Brain (organoid and tissue), 16 donors: ENCODE measurements at places on chromosomes 6 and 20.
A peak's percentile ranks its signal among the peaks of the same experiment; 100 is the strongest.

DNA sequence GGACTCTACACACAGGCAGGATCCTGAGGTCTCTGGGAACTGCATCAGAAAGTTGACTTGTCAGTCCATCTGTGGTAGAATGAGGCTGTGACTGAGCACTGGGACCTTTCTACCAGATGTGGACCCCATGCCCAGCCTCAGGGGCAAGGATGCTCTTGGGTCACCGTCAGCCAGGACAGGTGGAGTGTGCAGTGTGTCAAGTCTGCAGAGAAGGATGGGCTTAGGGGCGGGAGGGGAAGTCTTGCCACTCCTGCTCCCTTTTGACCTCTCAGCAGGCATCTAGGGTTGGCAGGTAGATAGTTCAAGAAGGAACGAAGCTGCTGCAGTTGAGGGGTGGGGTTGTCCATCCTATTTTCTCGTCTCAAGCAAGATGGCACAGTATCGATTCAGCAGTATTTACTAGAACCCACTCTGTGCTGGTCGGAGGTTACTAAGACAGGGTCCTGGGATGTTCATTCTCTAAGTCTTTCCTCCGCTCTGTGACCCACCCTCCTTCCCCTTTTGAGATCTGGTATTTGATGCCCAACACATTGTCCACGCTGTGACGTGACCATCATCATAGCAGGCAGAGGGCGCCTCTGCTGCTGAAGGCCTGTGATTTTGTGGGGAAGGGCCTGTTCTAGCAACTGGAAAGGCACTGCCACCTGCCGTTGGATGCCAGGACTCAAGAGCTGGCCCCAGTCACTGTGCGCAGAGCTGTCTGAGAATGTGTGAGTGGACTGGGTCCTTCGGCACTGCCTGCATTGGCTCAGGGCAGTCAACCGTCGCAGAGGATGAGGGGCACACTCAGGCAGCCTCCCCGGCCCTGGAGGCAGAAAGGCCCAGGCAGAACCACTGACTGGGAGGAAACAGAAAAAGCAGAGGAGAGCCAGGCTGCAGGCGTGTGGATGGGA is 23.2 kb downstream of the RBCK1 start:
- peak; percentile 91 for DNase-seq

DNA sequence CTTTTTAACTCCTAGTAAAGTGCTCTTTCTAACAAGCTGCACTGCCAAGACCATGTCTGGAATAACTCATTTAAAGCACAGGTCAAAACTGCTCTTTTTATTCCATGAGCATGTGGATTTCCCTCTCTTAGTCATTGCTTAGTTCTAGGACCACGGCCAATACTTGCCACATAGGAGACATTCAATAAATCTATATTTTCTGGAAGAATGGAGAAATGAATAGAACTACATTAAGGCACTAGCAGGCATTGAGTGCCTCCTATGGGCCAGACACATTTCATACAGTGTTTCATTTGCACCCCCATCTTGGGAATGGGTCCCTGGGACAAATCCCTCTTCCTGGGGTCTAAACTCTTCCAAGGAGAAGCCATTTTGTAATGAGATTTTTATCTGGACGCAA is 552.8 kb upstream of the CITED2 start:
- DNase-seq: no peak

- no peak for DNase-seq
Observed at GRCh38 chr20:26218301-26218700, 521.6 kb upstream of the ZNF337 start.

DNA sequence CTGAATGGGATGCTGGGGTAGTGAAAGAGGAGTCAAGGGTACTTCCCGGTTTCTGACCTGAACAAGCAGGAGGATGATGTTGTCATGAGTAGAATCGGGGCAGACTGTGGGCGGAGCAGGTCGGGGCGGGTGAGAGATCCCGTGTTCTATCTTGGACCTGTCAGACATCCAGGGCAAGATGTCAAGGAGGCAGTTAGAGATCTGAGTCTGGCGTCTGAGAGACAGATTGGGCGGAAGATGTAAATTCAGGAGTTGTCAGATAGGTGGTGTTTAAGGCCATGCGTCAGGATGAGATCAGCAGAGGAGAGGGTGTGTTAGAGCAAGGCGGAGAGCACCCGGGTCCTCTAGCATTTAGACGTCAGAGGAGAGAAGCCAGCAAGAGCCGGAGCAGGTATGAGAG is 115.5 kb downstream of the DLGAP4 start:
- DNase-seq: no peak

DNA sequence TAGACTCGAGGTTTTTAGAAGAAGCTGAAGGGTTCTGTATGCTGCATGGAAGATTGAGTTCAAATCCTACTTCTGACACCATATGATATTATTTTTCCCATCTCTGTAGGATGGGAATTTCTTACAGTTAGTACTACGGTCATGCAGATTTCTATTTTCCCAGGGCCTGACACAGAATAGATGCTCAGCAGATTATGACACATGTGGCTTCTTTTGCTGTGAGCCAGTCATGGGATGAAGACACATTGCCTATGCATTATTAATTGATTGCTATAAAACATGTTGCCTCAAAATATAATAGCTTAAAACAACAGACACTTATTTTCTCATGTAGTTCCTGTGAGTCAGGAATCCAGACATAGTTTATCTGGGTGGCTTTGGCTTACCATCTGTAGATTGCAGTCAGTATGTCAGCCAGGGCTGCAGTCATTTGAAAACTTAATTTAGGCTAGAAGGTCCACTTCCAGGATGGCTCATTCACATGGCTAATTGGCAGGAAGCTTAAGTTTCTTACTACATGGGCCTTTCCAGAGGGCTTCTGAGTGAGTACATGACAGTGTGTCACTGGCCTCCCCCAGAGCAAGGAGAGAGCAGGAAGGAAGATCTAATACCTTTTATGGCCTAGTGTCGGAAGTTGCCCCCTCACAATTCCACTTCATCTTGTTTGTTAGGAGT is 29.5 kb downstream of the TOP1 start:
- no peak for DNase-seq

- no peak for DNase-seq
Observed at GRCh38 chr6:155387481-155387880, 68.2 kb downstream of the NOX3 start.

DNA sequence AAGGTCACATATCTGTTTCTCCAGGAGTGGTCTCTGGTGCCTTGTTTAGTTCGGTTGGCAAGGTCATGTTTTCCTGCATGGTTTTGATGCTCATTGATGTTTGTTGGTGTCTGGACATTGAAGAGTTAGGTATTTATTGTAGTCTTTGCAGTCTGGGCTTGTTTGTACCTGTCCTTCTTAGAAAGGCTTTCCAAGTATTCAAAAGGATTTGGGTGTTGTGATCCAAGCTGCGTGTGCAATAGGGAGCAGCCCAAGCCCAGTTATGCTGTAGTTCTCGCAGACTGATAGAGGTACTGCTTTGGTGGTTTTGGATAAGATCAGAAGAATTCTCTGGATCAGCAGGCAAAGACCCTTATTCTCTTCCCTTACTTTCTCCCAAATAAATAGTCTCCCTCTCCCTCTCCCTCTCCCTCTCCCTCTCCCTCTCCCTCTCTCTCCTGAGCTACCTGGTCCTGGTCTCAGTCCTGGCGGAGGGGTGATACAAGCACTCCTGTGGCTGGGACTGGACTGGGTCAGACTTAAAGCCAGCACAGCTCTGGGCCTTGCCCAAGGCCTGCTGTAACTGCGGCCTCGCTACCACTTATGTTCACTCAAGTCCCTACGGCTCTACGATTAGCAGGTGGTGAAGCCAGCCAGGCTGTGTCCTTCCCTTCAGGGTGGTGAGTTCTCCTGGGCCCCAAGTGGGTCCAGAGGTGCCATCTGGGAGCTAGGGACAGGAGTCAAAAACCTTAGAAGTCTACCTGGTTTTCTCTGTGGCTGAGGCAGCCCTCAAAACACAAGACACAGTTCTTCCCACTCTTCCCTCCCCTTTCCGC is 27.3 kb upstream of the GRM4 start:
- no peak for DNase-seq

DNA sequence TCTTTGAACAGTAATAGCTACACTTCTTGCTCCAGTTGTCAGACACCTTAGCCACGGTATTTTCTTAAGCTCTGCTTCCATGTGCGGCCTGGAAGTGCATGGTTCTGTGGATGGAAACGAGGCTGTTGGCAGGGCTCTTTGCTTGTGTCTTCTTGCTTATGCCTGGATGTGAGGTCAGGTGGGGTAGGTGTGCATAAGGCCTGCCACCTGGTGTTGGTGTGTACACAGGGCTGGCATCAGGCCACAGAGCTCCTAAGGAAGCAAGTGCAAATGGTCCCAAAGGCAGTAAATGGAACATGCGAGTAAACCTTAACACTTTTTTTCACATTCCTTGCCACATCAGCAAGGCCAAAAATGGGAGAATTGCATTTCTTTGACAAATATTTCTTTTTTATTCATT is 158.1 kb upstream of the GMDS start:
- no peak for DNase-seq

DNA sequence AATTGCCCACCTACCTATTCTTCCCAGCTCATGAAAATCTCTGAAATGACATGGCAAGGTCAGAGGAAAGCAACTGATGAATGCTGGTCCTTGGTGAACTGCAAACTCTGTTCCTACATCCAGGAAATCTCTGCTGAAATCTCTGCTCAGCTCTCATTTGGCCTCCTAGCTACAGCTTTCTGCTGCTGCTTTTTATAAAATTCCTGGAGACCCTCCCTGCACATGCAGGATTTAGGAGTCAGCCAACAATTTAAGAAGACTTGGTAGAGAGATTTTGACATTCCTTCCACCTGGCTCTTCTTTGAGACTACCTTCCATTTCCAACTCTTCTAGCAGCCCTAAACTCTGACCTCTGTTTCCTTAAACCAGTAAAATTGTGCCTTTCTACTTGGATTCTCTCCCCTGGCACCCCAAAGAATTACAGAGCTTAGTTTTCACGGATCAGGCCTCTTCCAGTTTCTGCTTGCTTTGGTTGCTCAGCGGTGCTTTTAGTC is 55.5 kb downstream of the PDE7B start:
- DNase-seq: no peak

DNA sequence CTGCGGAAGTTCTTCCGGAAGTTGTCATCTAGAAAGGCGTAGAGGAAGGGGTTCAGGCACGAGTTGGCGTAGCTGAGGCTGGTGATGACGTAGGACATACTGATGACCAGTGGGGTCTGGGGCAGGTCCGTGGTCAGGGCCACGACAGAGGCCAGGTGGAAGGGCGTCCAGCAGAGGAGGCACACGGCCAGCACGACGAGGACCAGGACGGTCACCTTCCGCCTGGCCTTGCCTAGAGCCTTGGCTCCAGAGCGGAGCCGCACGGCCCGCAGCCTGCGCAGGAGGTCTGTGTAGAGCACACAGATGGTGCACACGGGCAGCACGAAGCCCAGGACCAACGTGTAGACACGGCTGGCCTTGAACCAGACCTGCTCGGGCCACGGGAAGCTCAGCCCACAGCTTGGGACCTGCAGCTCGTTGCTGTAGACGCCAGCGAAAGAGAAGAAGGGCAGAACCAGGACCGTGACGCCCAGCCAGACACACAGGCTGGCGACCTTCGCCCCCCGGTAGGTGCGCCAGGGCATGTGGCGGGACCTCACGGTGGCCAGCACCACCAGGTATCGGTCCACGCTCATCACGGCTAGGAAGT is 1.4 kb downstream of the NPBWR2 start:
- no peak for DNase-seq

DNA sequence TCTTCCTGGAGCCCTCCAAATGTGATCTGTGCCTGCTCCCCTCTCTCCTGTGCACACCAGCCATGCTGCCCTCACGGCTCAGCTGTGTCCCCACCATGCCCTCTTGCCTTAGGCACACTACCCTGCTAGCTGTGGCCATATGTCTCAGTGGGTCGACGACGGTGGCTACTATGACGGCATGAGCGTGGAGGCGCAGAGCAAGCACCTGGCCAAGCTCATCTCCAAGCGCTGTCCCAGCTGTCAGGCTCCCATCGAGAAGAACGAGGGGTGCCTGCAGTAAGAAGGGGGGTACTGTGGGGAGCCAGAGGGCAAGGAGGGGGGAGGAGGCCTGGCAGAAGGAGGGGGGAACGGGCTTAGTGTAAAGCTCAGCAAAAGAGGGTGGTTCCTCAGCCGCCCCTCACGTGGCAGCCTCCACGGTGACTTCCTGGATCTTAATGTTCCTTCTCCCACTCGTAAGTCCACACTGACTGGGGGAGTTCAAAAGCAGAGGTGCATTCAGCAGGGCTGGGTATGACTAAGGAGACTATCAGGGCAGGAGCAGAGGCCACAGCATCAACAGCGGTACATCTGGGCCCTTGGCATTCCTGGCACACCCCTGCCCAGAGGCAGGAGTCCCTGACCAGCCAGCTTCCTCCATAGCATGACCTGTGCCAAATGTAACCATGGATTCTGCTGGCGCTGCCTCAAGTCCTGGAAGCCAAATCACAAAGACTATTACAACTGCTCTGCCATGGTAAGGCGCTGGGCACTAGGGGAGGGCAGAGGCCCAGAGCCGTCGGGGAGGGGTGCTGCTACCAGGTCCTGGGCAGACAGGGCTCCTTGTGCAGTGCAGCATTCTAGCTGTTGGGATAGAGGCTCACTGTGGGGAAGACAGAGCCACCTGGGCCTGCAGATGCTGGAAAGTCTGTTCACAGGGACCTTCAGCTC is 8.0 kb downstream of the DNPH1 start:
- peak; percentile 65 for DNase-seq

- peak; percentile 23 for DNase-seq
Observed at GRCh38 chr20:59322081-59322480, 21.7 kb downstream of the EDN3 start.

GRCh38 chr6:169792306-169793015 is 41.0 kb downstream of the ERMARD start:
- DNase-seq: no peak

GRCh38 chr6:116497113-116497676 is 14.2 kb upstream of the CALHM5 start:
- no peak for DNase-seq

DNA sequence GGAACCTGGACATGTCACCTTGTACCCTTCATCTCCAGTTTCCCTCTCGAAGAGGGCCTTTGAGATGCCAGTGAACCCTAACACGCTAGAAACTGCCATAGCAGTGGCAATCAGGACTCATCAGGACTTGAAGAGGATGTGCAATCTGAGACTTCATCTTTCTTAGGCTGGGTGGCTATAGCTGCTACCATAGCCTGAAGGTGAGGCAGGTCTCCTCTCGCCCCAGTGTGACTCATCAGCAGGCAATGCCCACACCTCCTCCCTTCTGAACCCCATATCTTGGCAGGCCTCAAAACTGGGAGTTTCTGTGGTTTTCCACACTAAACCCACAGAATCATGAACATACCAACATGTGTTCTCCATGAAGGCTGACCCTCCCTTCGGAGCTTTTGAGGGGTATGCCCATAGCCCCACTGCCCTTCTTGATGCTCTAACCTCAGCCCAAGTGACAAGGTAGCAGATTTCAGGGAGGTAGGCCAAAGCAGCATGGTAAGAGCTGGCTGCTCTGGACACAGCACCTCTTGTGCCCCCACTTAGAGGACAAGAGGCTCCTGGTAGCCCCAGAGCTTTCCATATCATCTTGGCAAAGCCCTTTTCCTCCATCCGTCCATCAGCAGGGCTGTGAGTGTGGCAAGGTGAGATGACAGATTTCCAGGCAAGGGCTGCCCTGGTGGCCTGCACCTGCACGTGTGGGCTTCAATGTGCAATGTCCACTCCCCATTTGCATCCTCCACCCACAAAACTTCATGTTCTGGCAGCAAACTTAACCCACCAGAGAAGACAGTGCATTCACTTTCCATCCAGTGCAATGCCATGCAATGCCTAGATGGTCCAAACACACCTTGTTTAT is 2.6 kb downstream of the BLCAP start:
- no peak for DNase-seq

GRCh38 chr6:81384921-81385320 is 367.6 kb downstream of the TENT5A start:
- no peak for DNase-seq

GRCh38 chr6:14734416-14735340 is 511.2 kb upstream of the JARID2 start:
- no peak for DNase-seq

GRCh38 chr6:2716936-2717700 is 33.6 kb downstream of the MYLK4 start:
- DNase-seq: no peak
